ENCODE measurements at places on chromosomes 7 and 10.

DNA sequence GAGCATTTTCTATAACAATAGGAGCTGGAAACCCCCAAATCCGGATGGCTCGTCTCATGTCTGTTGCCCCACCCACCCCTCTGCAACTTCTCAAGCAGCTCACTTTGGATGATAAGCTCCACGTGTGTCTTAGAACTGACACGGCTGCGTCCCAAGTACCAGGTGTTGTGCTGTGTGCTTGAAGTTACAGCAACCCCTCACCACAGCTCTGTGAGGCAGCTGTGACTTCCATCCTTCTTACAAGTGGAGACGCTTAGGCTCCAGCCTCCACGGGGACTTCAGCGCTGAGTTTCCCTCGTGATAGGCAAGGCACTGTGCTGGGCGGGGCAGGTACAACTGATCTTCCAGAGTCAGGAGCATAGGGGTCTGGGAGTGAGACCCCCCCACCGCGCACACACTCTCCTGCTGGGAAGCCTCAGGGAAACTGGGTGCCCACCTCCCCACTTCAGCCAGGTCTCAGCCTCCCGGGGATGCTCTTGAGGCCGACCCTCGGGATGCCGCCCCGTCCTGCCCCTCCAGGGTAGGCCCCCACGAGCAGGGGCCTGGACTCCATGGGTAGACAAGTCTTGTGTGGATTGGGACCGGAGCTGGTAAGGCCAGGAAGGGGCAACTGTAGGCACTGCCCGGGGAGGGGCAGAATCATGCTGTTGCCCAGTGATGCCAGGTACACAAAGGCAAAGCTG lies 31.4 kb downstream of the EN2 start:
- no peak for DNase-seq
- H3K36me3 ChIP-seq = no peaks in the 10 kb centered on the region
- no peaks in the 10 kb centered on the region for H3K27me3 ChIP-seq
- H3K27ac ChIP-seq = no peak overlapping the region

- no peak overlapping the region for H3K27ac ChIP-seq
- no peaks in the 10 kb centered on the region for H3K36me3 ChIP-seq
- no peak overlapping the region for H3K4me3 ChIP-seq
These were observed 40.3 kb downstream of the ANKRD7 start for GRCh38 chr7:118264836-118265235.

- no peak for DNase-seq
- no peaks in the 10 kb centered on the region for H3K27me3 ChIP-seq
- no peaks in the 10 kb centered on the region for H3K36me3 ChIP-seq
- H3K4me1 ChIP-seq = peaks cover 13% of the 10 kb centered on the region
These were observed 98.8 kb upstream of the BMPER start for GRCh38 chr7:33806298-33807154.

GRCh38 chr7:132514430-132514829 lies 61.8 kb downstream of the PLXNA4 start:
- H3K27me3 ChIP-seq = no peaks in the 10 kb centered on the region
- H3K4me3 ChIP-seq = no peak overlapping the region
- no peak overlapping the region for H3K27ac ChIP-seq
- H3K4me1 ChIP-seq = no peaks in the 10 kb centered on the region
- DNase-seq = no peak
- H3K36me3 ChIP-seq = no peaks in the 10 kb centered on the region

- no peaks in the 10 kb centered on the region for H3K36me3 ChIP-seq
- peaks cover 10% of the 10 kb centered on the region for H3K4me1 ChIP-seq
These were observed 16.8 kb upstream of the DLG5 start for GRCh38 chr10:77943121-77943901.
